ENCODE measurements at places on chromosomes 2 and 18.

GRCh38 chr2:219176818-219177551, at the start of gene CNPPD1:
CNPPD1 (minus strand) TSS chr2:219176925; CDS start chr2:219176828, 97 bp downstream.
- peak; percentile 82 for DNase-seq

GRCh38 chr2:120463527-120463926, 117.6 kb downstream of the INHBB start:
- DNase-seq, result no peak

DNA sequence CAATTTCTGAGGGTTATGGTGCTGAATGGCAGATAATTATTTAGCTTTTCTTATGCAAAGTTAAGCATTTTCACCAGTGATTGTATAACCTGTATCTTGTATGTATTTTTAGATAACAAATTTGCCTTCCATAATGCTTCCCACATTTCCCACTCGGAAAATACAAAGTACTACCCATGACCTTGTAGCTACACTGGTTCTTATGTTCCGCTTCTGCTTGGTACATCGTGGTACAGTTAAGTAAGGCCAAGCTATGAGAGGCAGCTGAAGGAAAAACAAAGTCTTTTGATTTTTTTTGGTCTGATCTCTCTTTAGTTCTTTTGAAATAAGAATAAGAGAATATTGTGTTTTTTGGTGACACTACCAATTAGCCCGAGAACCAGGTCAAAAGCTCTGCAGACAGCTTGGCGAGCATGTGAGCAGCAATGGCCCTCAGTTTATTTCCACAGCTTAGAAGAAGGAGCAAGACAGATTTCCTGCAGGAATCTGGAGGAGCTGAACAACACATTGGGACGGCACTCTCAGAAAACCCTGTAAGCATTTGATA, 26.8 kb downstream of the SH3YL1 start:
- no peak for DNase-seq

- DNase-seq, result no peak
Observed at GRCh38 chr2:197548582-197548981, 32.7 kb downstream of the MOB4 start.

- DNase-seq, result no peak
Observed at GRCh38 chr2:221715523-221716247, 143.6 kb upstream of the EPHA4 start.

GRCh38 chr2:15790326-15790725, 150.0 kb upstream of the MYCN start:
- no peak for DNase-seq

GRCh38 chr2:46530639-46531038, 51.3 kb downstream of the TMEM247 start:
- DNase-seq, result no peak

- no peak for DNase-seq
Observed at GRCh38 chr2:66684289-66684688, 249.4 kb downstream of the MEIS1 start.

- DNase-seq, result no peak
Observed at GRCh38 chr2:30867385-30867784, 60.1 kb upstream of the CAPN13 start.

- DNase-seq, result no peak
Observed at GRCh38 chr18:56210520-56210919, 427.9 kb downstream of the TXNL1 start.

DNA sequence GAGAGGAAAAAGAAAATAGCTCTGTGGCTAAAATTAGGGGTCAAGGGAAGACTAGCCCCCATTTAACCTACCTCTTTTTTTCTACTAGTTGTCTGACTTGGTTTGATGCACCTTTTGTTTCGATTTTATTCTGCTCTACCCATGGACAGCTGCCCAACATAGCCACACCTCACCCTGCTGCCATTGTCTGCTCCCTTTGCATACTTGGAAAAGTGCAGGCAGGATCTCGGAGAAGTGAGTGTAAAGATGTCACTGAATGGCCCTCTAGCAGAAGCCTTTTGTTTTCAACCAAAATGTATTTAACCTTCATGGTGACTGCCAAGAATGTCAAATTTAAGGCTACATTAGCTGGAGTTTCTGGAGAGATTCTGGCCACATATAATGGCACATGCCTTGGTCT, 62.9 kb downstream of the SETBP1 start:
- DNase-seq, result no peak

DNA sequence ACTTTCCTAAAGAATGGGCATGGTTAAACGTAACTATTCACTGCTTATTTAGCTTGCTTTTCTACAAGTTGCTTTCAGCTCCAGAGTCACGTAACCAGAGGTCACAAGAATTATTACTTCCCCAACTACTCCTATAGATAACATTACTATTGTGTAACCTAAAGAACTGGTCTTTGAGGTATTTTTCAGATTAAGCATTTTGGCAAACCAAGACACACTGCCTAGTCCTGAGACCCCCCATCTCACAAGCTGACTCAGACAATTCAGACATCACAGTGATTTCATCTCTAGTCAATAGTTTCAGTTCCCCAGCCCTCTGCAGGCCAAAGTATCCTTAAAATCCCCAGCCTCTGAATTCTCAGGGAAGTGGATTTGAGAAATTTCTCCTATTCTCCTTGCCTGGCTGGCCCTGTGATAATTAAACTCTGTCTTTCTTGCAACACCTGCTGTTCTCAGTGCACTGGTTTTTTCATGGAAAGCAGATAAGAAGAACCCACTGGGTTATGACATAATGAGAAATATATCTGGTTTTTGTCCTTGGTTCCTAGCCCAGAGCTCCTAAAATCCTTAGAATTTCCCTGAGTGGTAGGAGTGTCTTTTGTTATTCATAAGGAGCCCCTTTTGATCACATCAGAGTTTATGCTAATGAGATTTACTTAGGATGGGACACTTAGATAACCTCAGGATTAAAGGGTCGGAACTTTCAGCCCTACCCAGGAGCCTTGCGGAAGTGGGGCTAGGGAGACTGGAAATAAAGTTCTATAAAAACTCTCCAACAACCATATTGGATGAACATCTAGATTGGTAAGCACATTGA, 1310.8 kb upstream of the CHAC2 start:
- DNase-seq, result no peak

- DNase-seq, result no peak
Observed at GRCh38 chr2:195364015-195364965, 292.7 kb upstream of the SLC39A10 start.

DNA sequence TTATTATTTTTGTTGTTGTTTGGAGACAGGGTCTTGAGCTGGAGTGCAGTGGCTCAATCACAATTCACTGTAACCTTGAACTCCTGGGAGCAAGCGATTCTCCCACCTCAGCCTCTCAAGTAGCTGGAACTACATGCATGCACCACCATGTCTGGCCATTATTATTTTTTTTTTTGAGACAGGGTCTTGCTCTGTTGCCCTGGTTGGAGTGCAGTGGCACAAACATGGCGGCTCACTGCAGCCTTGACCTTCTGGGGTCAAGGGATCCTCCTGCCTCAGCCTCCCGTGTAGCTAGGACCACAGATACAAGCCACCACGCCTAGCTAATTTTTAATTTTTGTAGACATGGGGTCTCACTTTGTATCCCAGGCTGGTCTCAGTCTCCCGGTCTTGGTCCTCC, 20.0 kb upstream of the XPO1 start:
- no peak for DNase-seq

GRCh38 chr2:104092886-104093285, 761.0 kb upstream of the POU3F3 start:
- no peak for DNase-seq

DNA sequence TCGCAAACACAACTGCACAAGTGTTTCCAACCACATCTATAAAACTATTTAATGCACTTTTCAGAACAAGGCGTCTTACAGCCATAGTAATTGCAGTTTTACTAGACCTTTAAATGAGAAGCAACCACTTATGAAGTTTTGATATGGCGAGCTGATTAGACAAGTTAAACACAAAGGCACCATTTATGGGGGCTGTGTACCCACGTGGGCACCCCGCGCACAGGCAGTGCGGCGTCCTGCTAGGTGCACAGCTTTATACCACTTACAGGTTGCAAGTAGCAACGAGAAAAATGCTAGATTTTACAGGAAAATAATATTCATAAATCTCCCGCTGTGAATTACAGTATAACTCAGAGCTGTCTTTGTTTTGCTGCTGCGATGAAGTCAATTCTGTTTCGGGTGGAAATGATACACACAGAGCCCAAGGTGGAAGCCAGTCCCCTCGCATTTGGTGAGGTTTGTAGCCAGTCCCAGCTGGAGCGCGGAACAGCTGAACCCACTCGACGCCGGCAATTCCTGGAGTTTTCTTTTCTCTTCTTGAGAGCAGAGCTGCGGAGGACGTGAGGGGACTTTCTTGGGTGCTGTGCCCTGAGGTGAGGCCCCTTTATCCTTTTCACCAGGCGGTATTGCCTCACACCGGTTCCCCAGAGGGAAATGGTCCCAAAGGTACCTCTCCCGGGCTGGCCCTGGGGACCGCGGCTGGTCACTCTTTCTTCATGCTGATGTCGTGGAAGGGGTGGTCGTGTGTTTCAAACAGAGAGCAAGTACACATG, 76.7 kb downstream of the PTGR3 start:
- no peak for DNase-seq

DNA sequence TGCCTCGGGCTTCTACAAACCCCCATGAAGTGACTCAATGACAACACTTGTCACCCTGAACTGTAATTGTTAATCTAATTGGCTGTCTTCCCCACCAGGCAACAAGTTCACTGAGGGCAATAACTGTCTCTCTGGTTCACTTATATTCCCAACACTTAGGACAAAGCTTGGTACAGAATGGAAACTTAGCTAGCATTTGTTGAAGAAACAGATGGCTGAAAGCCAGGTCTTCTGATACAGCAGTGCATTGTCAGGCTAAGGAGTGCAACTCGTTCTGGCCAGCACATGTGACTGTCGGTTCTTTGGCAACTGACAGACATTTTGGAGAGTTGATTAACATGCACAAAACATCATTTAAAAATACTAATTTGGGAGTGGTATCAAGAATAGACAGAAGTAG, 14.6 kb upstream of the DNAJC27 start:
- DNase-seq, result no peak

DNA sequence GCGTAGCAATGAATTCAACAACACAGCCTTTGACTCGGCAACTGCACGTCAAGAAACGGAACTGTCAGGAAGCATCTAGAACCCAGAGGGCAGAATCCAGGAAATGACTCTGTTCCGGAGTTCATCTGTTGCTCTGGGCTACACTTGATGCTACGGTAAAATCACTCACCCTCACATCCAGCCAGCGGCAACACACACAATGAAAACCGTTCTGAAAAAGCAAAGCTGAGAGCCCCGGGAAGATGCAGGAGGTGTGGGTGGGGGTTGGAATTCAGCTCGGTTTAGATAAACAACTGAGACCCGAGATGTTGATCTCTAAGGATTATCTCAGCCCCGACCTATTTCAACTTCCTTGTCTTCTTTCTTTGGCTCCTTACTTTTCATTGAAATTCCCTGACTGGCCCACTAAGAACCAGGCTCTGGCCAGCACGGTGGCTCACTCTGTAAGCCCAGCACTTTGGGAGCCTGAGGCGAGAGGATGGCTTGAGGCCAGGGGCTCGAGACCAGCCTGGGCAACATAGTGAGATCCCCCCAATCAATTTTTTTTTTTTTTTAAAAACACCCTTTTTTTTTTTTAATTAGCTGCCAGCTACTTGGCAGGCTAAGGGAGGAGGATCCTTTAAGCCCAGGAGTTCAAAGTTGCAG, 13.3 kb upstream of the RAB17 start:
- no peak for DNase-seq

DNA sequence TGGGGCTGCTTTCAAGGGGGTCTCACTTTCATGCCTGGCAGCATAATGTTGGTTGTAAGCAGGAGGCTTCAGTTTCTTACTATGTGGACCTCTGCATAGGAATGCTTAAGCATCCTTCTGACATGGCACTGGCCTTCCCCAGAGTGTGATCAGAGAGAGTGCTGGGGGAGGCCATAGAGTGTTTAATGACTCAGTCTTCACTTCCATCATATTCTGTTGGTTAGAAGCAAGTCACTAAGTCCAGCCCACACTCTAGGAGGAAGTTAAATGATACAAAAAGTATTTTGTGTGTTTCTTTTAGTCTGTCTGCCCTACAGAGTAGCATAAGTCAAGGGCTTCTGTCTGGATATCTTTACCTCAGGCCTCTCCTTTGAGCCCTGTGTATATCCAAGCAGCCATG, 64.9 kb downstream of the GALNT1 start:
- DNase-seq, result no peak

GRCh38 chr2:74142340-74142739, 5.4 kb downstream of the BOLA3 start:
- no peak for DNase-seq

- DNase-seq, result no peak
Observed at GRCh38 chr2:9548506-9548905, 7.1 kb downstream of the ADAM17 start.

DNA sequence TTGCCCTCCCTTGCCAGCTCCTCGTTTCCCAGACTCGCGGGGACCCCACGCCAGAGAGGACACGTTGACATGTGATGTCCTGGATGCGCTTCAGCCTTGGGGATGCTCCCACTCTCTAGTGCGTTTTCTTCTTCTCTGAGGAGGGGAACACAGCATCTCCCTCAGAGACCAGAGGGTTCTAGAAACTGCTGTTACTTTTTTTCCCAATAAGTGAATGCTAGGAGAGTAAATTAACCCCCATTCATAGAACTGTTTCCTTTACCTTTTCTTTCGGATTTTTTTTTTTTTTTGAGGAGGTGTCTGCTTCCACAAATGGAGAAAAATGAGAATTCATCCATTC, 370 bp upstream of the EFEMP1 start:
- no peak for DNase-seq

GRCh38 chr2:108575132-108575966, 41.1 kb downstream of the LIMS1 start:
- no peak for DNase-seq

- DNase-seq, result no peak
Observed at GRCh38 chr18:79250301-79250981, 145.3 kb upstream of the NFATC1 start.

- no peak for DNase-seq
Observed at GRCh38 chr2:143903172-143903856, 616.6 kb downstream of the ZEB2 start.

GRCh38 chr18:46148810-46149209, 44.6 kb downstream of the HAUS1 start:
- no peak for DNase-seq

DNA sequence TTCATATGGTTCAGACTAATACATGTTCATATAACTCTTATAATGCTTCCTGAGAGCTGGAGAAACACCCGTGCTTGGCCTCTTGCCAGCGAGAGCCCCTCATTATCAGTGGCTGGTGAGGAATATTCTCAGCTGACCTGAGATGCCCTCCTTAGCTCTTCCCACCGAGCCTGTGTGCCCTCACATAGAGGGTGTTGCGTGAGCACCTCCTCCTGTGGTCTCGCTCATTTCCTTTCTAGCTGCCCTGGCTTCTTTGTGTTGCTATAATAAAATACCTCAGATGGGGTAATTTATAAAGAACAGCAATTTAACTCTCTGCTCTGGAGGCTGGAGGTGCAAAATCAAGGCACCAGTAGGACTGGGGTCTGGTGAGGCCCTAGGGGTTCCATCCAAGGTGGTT, 80.5 kb upstream of the ALKAL2 start:
- DNase-seq, result no peak

GRCh38 chr2:239375278-239376061, 25.4 kb downstream of the HDAC4 start:
- DNase-seq, result no peak

- DNase-seq, result no peak
Observed at GRCh38 chr2:211387734-211388133, 831.3 kb downstream of the CPS1 start.

- no peak for DNase-seq
Observed at GRCh38 chr2:86302320-86302719, 35.1 kb downstream of the REEP1 start.
